Amniotic stem cell (primary cell): ENCODE measurements at places on chromosomes 1 and 21.

- DNase-seq: no peak
These were observed 16.5 kb upstream of the AGTRAP start for GRCh38 chr1:11719313-11720032.

- no peak for DNase-seq
These were observed 128.7 kb downstream of the PPIAL4G start for GRCh38 chr1:148354284-148354912.

- DNase-seq: no peak
These were observed 11.9 kb downstream of the EXTL2 start for GRCh38 chr1:100882698-100883097.

DNA sequence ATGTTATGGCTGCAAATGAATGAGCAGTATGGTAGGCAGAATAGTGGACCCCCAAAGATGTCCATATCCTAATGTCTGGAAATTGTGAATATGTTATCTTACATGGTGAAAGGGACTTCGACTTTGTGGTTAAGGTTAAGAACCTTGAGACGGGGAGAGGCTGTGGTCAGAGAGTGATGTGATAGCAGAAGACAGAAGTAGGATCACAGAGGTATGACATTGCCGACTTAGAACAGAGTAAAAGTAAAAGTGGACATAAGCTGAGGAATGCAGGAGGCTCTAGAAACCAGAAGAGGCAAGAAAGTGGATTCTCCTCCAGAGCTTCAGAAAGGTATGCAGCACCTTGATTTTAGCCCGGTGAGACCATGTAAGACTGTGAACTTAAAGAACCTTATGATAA is 74.6 kb downstream of the CTH start:
- no peak for DNase-seq

GRCh38 chr1:229768232-229768631 is 142.2 kb downstream of the URB2 start:
- DNase-seq: no peak

- DNase-seq: no peak
These were observed 95.7 kb upstream of the TMEM51 start for GRCh38 chr1:15057834-15058233.

DNA sequence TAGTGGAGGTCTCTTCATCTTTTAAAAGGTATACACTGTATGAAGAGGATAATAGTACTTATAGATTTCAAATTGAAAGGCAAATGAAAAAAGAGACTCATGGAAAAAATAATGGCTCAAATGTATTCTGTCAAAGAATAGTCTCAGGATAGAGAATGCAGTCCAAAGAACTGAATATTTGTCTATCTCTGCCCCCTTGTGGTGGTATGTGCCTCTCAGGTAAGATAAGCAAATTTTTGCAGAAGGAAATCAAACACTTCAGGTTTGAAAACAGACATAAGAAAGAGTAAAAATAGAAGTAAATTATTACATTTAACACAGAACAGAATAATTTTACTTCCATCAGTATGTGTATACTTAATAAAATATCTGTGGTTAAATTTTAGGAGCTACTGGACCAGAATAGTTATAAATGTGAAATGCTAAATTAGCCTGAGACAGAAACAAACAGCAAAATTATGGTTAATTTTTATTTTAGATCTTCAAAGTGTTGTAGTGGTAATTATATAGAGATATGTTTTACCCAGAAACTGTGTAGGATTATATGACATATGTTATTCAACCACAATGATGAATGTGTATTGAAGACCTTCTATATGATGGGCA is 164.4 kb upstream of the PALMD start:
- peak; percentile 45 for DNase-seq
